ENCODE measurements at places on chromosomes 4 and X.
A peak's percentile ranks its signal among the peaks of the same experiment; 100 is the strongest.

DNA sequence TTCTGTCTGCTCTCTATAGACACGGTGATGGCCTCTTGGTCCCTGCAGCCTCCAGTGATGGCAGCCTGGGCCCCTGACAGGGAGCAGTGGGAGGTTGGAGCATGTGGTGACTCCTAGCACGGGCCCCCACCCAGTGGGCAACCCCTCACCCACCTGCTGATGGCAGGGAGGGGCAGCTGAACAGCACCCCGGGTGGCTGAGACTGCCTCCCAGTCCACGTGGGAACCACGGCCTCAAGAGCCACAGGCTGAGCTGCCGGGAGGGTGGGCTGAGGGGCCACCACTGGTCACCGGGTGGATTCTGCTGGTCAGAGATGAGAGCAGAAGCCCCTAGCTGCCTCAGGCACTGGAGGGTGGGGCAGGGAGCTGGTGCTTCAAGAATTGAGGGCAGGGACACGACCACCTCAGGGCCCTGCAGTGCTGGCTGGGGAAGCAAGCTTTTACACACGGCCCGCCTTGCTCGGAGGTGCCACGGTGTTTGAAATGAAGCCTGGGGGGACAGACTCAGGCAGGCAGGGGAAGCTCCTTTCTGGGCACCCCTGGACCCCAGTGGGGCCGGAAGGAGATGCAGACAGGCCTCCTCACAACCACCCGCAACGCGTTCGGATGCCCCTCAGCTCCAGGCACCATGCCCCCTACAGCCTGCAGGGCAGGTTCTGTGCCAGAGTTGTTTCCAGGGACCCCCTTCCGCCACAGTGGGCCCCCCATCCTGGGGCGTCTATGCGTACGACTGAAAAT, 6.3 kb upstream of the HAUS3 start:
- DNase-seq: no peak

DNA sequence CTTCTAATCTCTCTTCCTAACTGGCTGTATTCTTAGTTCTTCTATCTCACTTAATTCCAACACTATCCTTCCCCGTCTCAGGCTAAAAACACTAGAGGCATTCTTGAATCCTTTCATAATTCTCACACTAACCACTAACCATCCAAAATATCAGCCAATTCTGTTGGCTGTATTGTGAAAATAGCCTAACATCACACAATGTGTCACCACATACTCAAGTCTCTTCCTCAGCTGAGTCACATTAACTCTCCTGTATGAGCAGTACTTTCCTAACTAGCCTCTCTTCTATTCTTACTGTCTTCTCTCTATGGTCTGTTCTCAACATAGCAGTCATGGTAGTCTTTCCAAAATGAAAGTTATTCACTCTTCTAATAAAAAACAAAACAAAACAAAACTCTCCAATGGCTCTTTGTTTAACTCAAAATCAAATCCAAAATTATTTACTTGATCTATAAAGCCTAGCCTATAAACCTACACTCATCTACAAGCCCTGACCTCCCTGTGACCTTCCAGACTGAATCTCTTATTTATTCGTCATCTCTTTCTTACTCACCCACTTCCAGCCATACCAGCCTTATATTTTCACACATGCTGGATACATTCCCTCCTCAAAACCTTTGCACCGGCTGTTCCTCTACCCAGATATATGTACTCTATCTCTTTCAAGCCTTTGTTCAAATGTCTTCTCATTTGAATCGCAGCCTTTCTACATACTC, 445.9 kb downstream of the TLL1 start:
- no peak for DNase-seq

DNA sequence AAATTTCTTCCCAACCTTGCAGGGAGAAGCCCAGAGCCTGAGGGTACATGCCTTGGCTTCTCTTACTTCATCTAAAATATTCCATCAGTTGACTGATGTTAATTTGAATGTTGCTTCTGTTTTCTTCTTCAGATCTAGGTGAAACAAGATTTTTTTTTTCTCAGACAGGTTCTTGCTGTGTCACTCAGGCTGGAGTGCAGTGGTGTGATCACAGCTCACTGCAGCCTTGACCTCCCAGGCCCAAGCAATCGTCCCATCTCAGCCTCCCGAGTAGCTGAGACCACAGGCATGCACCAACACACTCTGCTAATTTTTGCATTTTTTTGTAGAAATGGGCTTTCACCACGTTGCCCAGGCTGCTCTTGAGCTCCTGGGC, 62.1 kb upstream of the KLF3 start:
- no peak for DNase-seq

- peak; percentile 32 for DNase-seq
Measured at GRCh38 chr4:81069706-81070331, 39.3 kb downstream of the BMP3 start.

DNA sequence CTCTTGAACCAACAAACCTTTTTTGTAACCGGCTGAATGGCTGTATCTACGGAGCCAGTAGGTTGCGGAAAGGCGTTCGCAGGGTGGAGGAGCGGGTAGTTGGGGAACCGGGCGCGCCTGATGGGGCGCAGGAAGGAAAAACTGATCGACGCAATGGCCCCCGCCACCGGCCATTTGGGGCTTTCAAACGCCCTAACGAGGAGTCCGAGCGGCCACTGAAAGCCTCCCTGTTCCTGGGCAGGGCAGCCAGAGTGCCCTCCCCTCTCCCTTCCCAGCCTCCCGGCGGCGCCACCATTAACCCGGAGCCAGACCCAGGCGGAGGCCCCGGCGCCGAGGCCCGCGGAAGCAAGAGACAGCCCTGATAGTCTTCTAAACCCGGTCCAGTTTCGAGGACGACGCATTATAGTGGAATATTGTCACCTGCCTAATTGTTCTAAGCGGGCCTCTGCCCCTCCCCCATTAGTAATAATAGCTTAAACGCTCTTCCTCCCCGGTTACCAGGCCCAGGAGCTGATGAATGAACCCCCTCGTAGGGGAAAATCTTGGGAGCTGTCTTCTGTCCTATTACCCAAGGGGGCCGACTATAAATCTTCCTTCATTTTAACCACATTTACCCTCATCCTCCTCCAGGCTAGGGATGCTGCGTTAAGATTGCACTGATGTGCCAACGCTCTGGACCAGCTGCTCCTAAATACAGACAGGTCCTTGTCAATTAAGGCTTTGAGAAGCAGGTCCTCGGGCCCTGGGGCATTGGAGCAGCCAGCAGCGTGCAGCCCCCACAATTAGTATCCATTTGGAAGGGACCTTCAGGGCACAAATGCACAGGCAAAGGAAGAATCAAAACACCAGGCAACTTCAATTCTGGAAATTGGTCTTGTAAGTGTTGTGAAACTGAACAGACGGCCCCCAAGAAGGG, 61.6 kb upstream of the TMEM33 start:
- DNase-seq: no peak

GRCh38 chrX:66915893-66916292, 277.0 kb upstream of the EDA2R start:
- no peak for DNase-seq

DNA sequence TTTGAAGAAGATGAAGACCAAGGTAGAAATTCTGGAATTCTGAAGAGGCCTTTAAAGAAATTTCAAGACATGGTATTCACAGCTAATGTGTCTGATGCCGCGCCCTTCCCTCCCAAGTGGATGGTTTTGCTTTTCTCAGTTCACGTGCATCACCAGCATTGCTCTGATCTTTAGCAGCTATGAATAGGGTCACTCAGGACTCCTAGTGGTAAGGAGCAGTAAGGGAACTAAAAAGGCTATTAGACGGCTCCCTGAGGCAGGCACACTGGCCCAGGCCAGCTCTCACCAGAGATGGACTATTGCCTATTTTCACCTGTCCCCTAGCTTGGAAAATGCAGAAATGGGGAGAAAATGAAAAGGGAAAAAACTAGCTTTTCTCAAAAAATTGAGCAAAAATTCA, 447.5 kb upstream of the RASGEF1B start:
- no peak for DNase-seq

- no peak for DNase-seq
Measured at GRCh38 chr4:180134091-180134866, 2108.9 kb upstream of the TENM3 start.

- DNase-seq: no peak
Measured at GRCh38 chr4:185086053-185086452, 57.0 kb upstream of the SLC25A4 start.

DNA sequence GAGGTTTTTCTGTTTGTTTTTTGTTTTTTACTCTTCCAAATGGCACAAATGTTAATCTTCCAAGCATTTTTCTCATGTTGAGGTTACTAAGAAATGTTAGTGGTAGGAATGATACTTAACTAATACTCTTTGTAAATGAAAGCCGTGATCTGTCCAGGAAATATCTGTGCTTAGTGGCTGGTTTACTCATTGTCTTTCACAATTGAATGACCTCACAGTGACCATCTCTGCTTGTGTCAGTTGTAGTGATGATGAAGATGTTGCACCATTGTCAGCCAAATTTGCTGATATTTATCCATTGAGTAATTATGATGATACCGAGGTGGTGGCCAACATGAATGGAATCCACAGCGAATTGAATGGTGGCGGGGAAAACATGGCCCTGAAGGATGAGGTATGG, 93.5 kb downstream of the TNIP2 start:
- no peak for DNase-seq

GRCh38 chr4:120316416-120316815, 249.8 kb upstream of the MAD2L1 start:
- DNase-seq: no peak

DNA sequence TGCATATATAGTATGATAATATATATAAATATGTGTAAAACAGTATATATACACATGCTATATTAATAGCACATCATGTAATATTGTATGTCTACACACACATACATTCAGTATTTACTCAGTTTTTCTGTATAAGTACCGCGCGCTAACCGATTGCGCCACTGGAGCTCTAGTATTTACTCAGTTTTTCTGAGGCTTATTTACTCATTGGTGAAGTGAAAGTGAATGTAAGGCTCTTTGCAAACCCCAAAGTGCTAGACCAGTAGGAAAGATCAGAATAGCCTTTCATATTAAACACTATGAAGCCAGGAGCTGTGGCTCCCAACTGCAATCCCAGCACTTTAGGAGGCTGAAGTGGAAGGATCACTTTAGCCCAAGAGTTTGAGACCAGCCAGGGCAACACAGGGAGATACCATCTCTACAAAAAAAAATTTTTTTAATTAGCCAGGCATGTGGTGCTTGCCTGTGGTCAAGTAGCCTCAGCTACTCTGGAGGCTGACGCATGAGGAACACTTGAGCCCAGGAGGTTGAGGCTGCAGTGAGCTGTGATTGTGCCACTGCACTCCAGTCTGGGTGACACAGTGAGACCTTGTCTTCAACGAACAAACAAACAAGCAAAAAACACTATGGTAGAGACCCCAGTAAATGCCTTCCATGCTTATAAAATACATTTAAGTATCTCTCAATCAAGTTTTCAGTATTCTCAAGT, 125.8 kb downstream of the KIT start:
- DNase-seq: no peak

DNA sequence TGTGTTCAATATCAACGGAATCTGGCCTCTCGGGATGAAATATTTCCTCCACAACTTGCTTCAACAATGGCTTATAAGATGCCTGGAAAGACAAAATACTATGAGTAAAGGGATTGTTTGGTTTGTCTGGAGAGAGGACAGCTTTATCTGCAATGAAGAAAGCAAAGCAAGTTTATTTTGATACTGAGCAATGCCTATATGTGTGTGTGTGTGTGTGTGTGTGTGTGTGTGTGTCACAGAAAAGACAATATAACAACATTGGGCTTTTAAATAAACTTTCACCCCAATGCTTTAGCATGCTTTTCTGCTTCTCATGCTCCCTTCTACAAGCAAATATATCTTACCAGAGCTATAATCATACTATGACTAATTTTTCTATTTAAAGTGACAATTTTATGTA, 45.4 kb downstream of the RASL11B start:
- no peak for DNase-seq

- no peak for DNase-seq
Measured at GRCh38 chr4:142582340-142582739, 263.8 kb downstream of the INPP4B start.

GRCh38 chrX:41407816-41408215, 39.3 kb upstream of the NYX start:
- DNase-seq: no peak

- no peak for DNase-seq
Measured at GRCh38 chr4:100420571-100420970, 97.3 kb downstream of the EMCN start.

Data from stimulated activated naive CD4-positive, alpha-beta T cell (primary cell).